ENCODE measurements at places on chromosomes 7 and 10.

DNA sequence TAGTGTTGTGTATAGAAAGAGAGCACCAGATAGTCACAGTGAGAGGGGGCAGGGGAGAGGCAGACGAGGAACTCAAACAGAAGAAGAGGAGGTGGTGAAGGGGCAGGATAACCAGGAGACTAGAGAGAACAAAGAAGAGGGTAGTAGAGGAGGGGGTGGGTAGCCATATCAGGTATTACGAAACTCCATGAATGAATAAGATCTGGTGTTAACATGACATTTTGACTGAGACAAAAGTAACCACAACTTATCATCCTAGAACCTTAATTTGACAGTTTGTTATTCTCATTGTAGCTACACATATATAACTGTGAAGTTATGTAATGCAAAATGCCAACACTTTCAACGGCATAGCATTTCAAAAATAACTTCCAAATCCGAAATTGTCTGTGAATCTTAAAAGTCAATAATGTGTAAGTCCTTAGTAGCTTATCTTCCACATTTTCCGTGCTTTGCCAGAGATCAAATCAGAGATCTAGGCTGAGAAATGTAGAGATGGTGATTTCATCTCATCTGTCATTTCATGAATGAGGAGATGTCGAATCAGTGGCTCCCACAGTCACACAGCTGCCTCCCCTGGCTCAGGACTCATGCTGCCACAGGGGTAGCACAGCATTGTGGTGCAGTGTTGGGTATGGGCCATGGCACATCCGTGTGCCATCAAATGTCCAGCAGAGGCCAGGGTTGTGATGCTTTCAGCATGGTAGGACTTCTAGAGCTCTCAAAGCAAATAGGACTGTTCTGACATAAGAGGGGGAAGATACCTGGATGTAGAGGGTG is 202.1 kb downstream of the HECW1 start:
- no peak for DNase-seq

DNA sequence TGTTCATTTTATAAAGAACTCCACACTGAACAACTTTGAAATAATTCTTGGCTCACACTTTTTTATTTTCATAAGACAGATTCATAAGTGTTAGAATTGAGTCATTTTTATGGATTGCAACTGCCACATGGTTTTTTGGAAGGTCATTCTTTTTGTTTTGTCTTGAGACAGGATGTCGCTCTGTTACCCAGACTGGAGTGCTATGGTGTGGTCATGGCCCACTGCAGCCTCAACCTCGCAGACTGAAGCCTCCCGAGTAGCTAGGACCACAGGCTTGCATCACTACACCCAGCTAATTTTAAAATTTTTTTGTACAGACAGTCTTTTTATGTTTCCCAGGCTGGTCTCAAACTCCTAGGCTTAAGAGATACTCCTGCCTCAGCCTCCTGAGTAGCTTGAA is 20.3 kb downstream of the BMS1 start:
- DNase-seq, result no peak

GRCh38 chr10:124864421-124865193 is 63.0 kb downstream of the ABRAXAS2 start:
- no peak for DNase-seq

DNA sequence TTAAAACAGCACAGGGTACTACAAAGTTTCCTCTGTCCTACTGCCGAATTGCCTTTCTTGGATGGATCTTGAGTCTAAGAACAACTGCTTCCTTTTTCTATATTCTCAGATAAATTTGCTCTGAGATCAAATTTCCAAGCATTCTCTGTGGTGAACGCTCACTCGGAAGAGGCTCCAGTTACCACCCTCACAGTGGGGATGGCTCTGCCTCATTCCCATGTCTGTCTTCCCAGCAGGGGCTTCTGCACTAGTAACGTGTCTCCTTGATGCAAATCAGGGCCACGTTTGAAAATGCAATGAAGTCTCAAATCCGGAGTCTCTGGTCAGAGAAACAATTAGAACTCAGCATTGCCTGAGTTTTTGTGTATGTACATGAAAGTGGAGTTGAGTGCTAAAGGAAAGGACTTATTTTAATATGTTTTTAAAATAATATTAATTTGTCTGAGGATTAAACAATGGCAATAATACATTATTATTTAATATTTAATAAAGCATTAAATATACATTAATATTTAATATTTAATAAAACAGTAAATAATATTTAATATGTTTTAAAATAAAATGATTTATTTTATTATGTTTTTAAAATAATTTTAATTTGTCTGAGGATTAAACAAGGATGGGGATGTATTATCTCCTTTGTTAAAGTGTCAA is 61.8 kb downstream of the INHBA start:
- no peak for DNase-seq

- no peak for DNase-seq
These were observed 47.0 kb downstream of the PTN start for GRCh38 chr7:137296576-137296975.

- DNase-seq, result no peak
These were observed 123.4 kb downstream of the MYO3A start for GRCh38 chr10:26057466-26057865.

DNA sequence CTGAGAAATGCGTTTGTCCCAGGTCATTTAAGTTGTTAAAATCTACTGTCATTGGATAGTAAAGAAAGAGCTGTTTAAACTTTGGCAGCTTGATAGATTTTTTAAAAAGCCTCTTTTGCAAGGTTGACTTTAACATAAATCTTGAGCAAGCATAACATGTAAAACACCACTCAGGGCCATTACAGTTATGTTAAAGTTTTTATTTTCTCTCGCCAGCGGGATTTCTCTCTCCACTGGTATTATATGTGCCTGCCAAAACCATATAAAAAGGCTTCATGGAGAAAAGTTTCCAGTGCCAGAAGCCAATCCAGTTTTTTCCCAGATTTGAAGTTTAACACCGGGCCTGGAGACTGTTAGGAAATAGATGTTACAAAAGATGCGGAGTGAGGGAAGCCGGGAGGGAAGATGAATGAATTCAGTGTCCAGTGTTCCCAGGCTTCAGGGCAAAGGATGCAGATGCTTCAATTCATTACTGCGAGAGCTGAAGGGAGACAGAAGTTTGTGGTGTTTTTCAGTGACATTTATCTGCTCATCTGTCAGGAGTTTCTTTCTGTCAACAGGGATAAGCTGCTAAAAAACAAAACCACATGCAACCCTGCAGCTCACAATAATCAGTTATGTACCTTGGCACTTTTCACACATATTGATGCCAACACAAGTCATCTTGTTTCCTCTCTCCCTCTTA is 155.5 kb downstream of the SPAG6 start:
- no peak for DNase-seq

- DNase-seq, result no peak
These were observed 127.1 kb upstream of the MTPN start for GRCh38 chr7:136104269-136104603.

DNA sequence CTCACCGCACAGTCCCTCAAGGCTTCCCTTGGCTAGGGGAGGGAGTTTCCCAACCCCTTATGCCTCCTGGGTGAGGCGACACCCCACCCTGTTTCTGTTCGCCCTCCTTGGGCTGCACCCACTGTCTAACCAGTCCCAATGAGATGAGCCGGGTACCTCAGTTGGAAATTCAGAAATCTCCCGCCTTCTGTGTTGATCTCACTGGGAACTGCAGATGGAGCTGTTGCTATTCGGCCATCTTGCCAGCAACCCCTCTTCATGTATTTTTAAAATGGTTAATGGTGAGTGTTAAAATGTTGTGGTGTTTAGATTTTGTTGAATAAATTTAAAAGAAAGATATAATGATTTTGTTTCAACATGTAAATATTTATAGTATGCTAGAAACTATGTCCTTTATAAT is 22.0 kb downstream of the UMAD1 start:
- DNase-seq, result no peak

- DNase-seq, result no peak
These were observed 7.3 kb downstream of the GPR37 start for GRCh38 chr7:124758327-124758726.

- no peak for DNase-seq
These were observed 364.2 kb downstream of the SFMBT2 start for GRCh38 chr10:7046615-7047014.

DNA sequence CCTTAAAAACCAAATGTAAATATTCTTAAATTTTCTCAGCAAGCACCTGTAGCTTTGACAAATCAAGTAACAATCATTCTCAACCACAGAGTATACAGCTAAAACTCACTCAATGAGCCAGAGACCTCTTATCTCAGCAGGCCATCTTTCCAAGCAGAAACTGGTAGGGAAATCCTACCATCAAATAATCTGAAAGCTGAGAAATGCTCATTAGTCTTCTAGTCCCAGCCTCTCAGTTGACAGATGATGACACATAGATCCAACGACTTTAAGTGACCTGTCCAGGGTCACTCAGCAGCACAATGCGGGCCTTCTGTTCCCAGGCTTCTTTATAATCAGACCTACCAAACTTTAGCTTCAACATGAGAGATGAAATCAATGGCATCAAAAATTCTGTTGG is 184.6 kb downstream of the SGMS1 start:
- no peak for DNase-seq

DNA sequence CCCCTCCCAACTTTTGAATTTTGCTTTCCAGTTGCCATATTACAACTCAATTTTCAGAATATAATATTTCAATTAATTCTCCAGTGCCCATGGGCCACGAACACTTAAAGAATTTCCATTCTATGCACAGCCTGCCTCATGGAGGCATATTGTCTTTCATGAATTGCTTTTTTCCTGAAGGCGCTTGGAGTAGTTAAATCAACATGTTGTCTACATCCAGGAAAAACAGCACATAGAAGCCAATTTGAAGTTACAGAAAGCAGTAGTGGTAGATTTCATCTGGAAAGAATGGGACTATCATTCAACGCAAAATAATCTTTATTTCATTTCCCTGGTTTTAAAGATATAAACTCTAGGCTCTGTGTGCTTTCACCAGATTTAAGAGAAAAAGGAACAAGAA is 106.0 kb downstream of the NRP1 start:
- no peak for DNase-seq

DNA sequence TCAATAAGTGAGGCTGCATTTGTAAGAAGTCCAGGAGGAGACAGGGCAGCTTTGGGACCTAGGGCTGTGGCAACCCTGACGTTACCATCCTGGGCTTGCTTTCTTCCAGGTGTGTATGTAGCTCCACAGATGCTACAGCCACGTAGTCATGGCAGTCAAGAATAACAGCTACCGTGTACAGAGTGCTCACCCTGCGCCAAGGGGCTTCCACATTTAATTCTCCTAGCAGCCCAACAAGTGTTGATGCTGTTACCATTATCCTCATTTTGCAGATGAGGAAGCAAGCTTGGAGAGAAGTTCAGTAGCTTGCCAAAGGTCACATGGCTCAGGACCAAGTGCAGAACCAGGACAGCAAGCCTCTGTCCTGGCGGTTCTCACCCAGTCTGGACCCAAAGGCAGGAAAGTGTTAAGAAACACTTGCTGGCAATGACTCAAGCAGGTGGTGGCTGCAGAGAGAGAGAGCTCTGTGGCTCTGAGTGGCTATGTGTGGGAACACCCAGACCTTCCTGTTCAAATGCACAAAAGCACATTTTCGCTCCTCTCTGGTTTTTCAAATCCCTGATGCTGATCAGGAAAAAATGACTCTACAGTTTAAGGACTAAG is 89.8 kb downstream of the CREM start:
- no peak for DNase-seq

DNA sequence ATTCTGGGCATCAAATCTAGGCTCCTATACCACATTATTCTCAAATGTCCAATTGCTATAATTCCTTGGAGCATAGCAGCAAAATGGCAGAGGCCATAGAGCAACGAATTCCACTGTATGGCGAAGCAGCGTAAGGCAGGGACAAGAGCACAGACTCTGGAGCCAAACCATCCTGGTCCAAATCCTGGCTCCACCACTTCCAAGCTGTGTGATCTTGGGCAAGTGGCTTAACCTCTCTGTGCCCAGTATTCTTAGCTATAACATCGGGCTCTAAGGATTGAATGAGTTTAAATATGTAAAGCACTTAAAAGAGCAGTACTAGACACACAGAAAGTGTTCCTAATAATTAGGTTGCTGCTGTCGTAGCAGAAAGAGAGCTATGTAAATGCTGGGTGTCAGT is 56.2 kb downstream of the TACC2 start:
- no peak for DNase-seq

DNA sequence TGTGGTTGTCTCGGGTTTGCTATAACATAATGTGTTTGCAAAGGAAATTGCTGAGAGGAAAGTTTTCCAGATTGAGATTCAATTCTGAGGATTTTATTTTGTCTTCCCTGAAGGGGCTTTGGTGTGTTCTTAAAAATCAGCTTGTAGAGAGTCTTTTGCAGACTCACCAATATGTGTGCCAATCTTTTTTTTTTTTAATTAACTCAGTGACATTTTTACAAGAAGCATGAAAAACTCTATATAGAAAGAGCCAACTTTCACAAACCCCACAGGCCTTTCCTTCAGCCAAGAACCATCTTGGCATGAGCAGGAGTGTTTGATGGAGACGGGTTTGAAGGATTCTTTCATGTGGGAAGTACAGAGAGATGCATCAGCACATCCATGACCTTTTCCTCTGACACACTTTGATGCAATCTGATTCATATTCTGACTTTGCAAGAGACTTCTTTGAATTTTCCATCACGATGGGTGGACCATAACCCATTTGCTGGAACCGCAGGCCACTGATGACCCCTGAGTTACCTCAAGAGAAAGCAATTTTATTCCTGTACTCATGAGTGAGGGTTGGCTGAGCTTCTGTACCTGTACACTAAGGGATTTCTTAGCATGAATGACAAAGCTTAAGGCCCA is 892.6 kb downstream of the XPNPEP1 start:
- no peak for DNase-seq

GRCh38 chr7:118286131-118286530 is 61.6 kb downstream of the ANKRD7 start:
- no peak for DNase-seq

GRCh38 chr10:69910561-69910960 is 108.9 kb downstream of the COL13A1 start:
- DNase-seq, result no peak

DNA sequence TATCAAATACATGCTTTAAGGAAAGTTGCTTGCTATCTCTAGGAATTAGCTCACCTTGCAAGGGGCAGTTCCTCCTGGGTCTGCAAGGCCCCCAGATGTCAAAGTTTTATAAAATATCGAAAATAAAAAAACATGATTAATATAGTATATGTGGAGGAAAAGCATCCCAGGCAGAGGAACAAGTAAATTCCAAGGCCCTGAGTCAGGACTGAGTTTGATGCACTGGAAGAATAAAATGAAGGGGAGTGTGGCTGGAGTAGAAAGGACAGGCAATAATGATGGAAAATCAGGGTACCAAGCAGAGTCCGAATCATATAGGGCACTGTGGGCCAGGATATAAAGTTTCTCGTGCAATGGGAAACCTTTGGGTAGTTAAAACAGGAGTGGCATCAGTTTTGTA is 112.4 kb upstream of the EEPD1 start:
- no peak for DNase-seq

GRCh38 chr10:102113956-102114857 is 6.0 kb downstream of the LDB1 start:
- no peak for DNase-seq

GRCh38 chr10:14253079-14253478 is 77.6 kb downstream of the FRMD4A start:
- DNase-seq, result no peak

- DNase-seq, result no peak
These were observed 55.3 kb downstream of the TCF7L2 start for GRCh38 chr10:113005380-113005779.
